ENCODE measurements at places on chromosomes 6 and 20.
A peak's percentile ranks its signal among the peaks of the same experiment; 100 is the strongest.

GRCh38 chr6:25253351-25253750, 25.8 kb upstream of the CARMIL1 start:
- DNase-seq = no peak

DNA sequence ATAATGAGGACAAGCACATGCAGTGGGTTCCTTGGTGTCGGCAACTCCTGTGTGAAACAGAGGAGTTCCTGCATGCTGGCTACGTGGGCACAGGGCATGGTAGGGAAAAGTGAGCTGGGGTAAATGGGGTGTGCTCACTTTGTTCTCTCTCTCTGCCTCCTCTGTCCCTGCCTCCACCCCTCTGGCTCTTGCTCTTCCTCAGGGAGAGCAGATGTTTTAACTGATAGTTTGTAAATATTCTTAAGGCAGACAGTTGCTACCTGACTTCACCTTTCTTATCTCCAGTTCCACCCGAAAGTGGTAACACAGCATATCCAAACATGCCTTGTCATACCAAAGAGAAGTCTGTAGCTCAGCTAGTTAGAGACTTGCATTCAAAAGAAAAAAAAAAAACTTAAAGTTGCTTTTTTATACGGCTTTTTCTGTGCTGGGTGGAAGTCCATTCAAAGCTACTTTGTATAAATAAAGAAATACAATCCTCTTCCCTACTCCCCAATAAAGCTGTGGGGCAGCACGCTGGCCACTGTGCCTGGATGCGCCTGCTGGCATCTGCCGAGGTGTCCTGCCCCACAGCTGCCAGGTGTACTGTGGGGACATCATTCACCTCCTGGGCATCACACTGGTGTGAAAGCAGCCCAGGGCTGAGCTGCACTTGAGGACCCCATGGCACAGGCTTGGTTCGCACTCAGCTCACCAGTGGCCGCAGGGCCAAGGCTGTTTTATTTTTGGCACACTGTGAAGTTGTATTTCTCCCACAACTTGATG, 93.6 kb downstream of the FOXC1 start:
- DNase-seq = no peak

DNA sequence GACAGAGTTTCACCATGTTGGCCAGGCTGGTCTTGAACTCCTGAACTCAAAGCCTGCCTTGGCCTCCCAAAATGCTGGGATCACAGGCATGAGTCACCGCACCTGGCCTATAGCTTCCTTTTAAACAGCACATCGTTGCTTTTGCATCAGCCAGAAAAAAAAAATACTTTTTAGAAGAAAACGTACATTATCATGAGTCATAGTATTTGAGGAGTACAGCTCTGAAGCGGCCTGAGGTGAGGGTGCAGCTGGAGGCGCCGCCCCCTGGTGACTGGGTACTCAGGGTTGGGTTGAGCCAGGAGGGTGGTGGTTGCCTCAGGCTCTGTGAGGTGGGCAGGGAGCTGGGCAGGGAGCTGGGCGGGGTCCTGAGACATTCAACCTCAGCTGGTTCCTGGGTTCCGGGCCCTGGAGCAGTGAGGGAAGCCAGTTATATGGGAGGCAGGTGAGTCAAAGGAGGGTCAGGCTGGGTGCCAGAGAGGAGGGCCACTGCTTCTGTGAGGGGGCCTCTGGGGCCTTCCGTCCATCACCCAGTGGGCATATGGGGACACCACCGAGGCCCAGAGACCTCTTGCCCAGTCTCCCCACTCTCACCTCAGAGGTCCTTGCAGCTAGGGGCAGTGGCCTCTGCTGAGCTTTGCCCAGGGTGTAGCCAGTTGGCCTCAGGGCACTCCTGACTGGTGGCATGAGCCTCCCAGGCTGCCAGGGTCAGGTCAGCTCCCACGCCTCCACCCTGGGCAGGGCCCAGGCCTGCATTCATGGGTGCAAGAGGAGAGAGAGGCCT, 11.7 kb upstream of the ID1 start:
- peak; percentile 94 for DNase-seq

DNA sequence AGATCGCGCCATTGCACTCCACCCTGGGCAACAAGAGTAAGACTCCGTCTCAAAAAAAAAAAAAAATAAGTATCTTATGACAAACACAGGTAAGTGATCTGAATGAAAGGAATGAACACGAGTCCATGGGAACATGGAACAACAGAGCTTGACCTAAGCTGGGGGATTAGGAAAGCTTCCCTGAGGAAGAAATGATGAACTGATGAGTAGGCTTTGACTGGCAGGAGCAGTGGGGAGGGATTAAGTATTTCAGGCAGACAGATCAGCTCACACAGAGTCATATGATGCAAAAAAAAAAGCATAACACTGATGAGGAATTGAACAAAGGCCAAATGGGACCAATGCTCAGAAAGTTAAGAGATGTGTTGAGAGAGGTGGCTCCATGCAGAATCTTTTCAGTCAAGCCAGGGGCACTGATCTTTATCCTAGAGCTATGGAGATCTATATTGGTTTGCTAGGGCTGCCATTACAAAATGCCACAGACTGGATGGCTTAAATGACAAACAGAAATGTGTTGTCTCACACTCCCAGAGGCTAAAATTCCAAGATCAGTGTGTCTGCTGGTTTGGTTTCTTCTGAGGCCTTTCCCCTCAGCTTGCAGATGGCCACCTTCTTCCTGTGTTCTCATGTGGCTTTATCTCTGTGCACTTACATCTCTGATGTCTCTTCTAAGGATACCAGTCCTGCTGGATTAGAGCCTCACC, 85.6 kb downstream of the ANKRD6 start:
- DNase-seq = no peak

Data from colonic mucosa (tissue), 4 donors.